ENCODE measurements at places on chromosomes 4 and X.

DNA sequence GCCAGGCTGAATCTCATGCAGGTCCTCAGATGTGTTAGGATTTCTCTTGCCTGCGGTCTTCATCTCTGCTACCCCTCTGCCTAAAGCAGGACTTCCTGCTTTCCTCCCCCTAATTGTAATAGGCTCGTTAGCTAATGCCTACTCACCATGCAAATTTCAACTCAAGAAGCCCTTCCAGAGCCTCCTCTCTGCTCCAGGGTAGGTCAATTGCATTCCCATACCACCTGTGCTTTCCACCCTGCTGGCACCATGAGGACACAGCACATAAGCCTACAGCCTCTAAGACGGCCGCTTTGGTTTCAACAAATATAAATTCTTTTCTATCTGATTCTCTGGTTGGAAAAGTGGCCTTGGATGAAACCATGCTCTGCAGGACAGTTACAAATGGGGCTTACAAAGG lies 93.9 kb downstream of the QDPR start:
- DNase-seq, result no peak

GRCh38 chr4:104447294-104447693 lies 47.4 kb downstream of the CXXC4 start:
- DNase-seq, result no peak

GRCh38 chrX:40168480-40169011 lies 70.8 kb upstream of the BCOR start:
- DNase-seq, result no peak

DNA sequence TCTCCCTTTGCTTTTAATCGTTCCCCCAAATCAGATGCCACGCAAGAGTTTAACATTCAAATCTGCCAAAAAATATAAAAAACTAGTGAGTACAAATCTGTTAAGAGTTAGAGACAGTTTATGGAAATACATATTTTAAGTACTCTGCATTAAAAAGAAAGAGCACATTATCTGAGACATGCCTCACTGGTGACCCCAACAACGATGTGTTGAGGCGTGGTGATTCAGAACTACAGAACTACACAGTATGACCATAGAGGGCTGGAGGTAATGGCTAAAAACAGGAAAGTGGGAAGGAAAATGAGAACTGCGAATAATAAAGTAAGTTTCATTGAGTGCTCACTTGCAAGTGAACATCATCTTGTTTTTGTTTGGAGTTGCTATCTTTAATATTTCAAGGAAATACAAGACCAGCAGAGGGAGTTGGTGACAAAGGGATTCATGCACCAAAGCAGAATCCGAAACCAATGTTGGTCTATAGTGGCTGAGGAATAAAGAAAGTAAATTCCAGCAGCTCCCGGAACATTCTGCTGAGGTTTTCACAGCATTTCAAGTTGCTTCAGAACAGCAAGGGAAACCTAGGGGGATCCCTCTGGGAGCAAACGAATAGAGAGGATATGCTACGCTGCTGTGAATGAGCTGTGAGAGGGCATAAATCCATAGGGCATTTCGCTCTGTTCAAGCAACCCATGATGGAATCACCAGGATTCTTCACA lies 92.2 kb downstream of the DCHS2 start:
- DNase-seq, result no peak

DNA sequence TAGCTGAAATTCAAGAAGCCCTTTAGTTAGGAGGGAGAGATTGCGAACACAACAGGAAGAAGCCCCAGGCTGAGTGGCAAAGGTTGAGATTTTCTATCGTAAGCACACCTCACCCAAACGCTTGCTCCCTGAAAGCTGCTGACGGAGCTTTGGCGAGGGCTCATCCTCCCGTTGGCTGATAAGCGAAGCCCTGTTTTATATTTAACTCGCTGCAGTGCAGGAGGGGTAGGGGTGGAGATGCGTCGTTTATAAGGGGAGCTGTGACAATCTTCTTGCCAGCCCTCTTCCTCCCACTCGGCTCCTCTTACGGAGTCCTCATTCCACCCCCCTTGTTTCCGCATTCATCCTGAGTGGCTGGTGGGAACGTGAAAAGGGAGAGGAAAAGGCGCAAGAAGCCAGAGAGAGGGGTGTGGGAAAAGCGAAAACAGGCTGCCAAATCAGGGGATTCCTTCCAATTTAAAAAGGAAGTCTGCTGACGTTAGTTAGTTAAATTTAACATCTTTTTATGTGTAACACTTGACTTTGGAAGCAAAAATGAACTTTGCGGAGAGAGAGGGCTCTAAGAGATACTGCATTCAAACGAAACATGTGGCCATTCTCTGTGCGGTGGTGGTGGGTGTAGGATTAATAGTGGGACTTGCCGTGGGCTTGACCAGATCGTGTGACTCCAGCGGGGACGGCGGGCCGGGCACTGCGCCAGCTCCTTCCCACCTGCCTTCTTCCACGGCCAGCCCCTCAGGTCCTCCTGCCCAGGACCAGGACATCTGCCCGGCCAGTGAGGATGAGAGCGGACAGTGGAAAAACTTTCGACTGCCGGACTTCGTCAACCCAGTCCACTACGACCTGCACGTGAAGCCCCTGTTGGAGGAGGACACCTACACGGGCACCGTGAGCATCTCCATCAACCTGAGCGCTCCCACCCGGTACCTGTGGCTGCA lies at the start of gene ENPEP:
ENPEP (plus strand) TSS at position 275 of the 938 bp plus-strand sequence; CDS start at position 535, 260 bp downstream.
- no peak for DNase-seq

DNA sequence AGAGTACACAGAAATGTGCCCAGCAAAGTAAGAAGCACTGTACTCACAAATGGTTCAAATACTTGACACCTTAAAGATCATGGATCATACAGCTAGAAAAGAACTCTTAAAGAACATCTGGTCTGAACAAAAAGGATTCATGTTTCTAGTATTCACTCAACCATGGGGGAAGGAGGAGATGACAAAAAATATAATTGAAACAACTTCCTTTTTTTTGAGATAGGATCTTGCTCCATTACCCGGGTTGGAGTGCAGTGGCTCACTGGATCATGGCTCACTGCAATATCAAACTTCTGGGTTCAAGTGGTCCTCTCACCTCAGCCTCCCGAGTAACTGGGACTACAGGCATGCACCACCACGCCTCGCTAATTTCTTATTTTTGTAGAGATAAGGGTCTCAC lies 6.0 kb downstream of the DHX15 start:
- no peak for DNase-seq

DNA sequence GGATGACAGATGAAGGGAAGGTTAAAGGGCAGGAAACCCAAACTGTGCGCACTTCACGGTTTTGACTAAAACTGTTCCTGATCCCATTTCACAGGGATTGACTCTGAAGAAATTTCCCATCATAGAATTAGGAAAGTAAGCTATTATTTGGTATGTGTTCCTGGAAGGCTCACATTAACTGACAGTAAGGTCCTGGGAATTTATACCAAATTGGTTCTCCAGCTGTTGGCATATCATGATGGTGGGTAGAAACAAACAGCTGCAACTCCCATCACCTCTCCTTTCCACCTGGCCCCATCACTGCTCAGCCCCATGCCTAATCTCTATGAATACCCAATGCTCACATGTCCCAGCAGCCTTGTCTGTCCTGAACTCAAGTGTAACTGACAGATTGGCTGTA lies 121.2 kb downstream of the GPC3 start:
- DNase-seq, result no peak

- DNase-seq, result no peak
These were observed 63.9 kb downstream of the RS1 start for GRCh38 chrX:18607966-18608365.

- no peak for DNase-seq
These were observed 102.1 kb downstream of the ITIH6 start for GRCh38 chrX:54695816-54696487.

DNA sequence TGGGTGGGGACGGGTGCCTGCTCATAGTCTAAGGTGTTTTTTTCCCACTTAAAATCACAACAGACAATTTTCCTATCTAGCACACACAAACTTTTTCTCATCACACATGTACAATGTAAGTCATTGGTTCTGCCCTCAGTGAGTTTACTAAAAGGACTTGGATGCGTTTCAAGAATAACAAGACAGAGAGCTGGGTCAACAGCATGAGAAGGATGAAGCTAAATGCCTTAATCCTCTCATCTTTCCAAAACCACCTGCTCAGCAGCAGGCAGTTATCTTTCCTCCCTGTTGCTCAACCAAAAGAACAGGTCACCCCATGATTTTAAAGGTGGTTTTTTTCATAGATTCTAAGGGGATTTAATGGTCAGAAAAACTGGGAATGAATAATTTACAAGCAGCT lies 40.1 kb downstream of the OFD1 start:
- DNase-seq, result no peak

DNA sequence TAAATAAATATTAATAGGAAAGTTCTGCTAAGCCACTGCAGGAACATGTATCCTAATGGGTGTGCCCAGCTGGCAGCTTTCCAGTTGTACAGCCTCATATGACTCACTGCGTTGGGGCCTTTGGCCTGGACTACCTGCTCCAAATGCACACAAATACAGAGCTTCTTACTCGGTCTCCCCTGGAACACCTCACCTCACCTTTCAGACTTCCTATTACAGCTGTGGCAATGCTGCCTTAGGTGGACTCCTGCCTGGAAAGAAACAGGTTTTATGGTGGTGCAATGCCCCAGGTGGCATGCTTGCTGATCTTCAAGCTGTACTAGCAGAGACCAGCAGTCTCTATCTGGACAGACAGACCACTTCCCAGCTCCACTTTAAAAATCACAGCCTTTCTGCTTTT lies 85.7 kb upstream of the EXOC1L start:
- no peak for DNase-seq

DNA sequence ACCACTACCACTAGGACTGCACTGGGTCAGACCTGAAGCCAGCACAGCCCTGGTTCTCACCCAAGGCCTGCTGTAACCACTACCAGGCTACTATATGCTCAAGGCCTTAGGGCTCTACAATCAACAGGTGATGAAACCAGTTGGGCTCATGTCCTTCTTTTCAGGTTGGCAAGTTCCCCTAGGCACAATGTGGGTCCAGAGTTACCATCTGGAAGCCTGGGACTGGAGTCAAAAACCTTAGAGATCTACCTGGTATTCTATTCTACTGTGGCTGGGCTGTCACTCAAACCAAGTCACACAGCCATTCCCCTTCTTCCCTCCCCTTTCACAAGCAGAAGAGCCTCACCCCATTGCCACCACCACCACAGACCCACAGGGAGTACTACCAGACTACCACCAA lies 175.6 kb downstream of the RELL1 start:
- DNase-seq, result no peak

- DNase-seq, result no peak
These were observed 398.2 kb upstream of the SPANXN1 start for GRCh38 chrX:144849141-144849540.

GRCh38 chr4:65656008-65656407 lies 14.3 kb downstream of the EPHA5 start:
- DNase-seq, result no peak

DNA sequence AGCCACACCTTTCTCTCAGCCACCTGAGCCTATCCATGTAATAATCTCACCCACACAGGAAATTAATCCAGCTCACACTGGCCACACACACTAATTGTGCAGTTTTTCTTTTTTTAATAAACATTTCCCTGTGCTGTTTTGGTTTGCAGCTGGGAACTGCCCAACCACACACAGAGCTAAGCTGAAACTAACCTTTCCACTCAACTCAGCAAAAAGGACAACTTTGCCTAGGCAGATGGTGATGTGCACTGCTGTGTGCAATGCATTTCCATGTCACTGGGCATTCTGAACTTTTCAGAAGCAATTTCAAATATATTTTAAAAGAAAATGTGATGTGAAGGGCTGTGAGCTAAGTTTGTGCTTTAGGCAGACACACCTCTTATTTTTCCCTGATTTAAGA lies 70.0 kb upstream of the TLL1 start:
- no peak for DNase-seq

DNA sequence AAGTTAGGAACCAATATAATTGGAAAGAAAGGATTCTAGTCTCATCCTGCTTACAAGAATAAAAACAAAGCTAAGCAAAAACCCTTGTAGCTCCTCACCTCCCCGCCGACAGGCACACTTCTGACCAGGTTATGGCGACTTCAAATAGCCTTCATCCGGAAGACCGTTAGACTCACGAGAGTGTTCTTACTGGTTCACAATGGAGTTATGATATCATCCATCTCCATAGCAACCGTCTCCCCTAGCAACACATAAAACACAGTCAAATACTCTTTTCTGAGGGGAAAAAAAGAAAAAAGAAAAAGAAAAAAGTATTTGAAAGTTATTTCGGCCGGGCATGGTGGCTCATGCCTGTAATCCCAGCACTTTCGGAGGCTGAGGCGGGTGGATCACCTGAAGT lies at the start of gene IL13RA2:
IL13RA2 (minus strand) TSS at position 162 of the 400 bp plus-strand sequence. CDS start 347 bp downstream, outside the sequence.
- DNase-seq, result no peak

DNA sequence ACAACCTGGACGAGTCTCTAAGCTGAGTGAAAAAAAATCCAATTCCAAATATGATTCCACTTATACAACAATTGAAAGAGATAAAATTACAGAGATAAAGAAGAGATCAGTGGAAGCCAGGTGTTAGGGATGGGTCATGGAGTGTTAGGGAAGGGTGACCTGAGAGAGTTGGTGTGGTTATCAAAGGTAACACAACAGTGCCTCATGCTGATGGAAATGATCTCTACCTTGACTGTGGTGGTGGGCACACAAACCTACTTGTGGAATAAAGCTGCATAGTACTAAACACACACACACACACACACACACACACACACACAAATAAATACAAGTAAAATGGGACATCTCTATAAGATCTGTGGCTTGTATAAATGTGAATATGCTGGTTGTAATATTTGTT lies 26.0 kb downstream of the BEND2 start:
- no peak for DNase-seq

DNA sequence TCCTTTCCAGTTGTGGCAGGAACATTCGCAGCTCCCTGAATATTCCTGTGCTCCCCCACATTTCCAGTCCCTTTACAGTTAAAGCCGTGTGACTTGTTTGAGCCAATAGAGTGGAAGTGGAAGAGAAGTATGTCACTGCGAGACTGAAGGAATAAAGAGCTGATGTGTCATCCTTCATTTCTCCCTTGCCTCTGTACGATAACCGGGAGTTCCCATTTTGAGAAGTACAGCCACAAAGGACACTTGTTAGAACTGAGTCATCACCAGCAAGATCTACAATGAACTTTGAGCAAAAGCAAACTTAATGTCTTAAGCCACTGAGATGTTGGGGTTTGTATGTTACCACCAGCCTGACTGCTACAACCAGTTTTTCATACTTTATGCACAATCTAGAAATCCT lies 92.3 kb downstream of the SPRY1 start:
- no peak for DNase-seq

DNA sequence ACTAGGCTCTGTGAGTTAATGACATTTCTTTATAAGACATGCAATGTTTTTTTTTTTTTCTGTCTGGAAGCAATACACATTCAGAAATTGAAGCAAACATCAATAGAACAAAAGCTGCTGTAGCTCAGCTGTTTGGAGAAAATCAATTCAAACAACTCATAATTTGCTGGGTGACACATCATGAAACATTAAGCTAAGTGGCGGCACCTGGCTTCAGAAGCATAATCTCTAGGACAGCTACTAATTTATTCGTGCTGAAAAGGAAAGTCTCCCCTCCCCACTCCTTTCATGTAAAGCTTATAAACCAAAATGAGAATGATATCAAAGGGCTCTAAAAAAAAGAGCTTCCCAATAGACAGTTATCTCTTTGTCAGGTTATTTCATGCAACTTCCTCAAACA lies 73.9 kb downstream of the LUZP4 start:
- DNase-seq, result no peak

Data from AG04449 (cell line).